Epithelial cell of prostate (primary cell): ENCODE measurements at places on chromosomes 6 and 20.

DNA sequence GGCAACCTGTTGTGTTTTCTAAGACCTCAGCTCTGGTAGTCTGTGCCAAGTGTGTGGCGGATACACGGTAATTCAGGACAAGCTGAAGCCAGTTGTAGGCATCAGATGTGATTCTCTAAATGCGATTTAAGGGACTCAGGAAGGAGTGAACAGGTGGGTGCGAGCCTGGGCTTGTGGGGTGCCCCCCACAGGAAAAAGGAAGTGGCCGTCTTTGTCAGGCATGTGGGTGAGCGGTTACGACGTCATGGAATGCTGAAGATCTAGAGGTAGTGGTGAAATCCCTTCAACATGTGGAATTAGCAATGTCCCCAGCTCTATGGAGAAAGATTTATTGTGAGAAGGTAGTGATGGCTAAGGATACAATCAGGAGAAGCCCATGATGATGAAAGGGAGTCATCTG lies 95.1 kb upstream of the EXOC2 start:
- no peak for DNase-seq

GRCh38 chr20:3172933-3173609 lies at the start of gene LZTS3:
Gene LZTS3 (minus strand): TSS chr20:3173549. CDS start chr20:3167163, 6,386 bp downstream.
- no peak for DNase-seq

- DNase-seq: no peak
Measured at GRCh38 chr6:158916617-158917016, 83.4 kb downstream of the RSPH3 start.

DNA sequence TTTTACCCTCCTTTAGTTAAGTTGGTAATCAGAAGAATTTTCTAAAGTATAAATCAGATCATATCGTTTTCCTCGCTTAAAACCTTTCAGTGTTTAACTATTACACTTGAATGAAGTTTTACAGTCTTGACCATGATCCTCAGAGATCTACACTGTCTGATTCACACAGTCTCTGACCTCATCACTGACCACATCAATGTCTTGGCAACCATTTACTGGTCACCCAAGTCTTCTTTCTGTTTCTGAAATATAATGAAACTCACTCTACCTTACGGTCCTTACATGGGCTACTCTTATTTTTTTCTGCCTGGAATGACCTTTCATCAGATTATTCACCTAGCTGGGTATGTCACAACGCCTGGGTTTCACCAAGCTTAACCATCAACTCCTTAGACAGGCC lies 71.4 kb downstream of the ADGB start:
- DNase-seq: no peak

- no peak for DNase-seq
Measured at GRCh38 chr6:63759605-63760105, 124.1 kb downstream of the PHF3 start.
